ENCODE measurements at places on chromosomes 5 and 9.

DNA sequence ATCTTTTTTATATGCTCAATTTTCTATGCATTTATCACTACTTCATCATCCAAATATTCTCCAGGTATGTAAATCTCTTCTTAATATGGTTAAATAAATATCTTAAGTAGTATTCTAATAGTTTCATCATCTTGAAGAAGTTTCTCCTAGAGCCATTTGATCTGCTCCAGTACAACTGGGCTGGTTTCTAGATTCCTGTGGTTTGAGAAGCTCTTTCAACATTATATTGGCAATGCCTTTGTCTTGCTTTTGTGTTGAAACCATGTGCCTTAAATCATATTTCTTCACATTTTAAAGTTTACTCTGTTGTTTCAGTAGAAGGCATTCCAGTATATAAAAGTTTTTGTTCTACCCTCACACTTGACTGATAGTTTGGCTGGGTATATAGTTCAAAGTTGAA lies 27.6 kb downstream of the MBLAC2 start:
- no peak overlapping the region for H3K27ac ChIP-seq
- H3K27me3 ChIP-seq, result no peaks in the 10 kb centered on the region
- no peak for DNase-seq
- no peaks in the 10 kb centered on the region for H3K4me1 ChIP-seq
- H3K4me3 ChIP-seq, result no peak overlapping the region

GRCh38 chr9:107605041-107605440 lies 115.5 kb upstream of the KLF4 start:
- H3K27ac ChIP-seq, result no peak overlapping the region
- no peaks in the 10 kb centered on the region for H3K36me3 ChIP-seq
- no peak for DNase-seq
- no peaks in the 10 kb centered on the region for H3K4me1 ChIP-seq

DNA sequence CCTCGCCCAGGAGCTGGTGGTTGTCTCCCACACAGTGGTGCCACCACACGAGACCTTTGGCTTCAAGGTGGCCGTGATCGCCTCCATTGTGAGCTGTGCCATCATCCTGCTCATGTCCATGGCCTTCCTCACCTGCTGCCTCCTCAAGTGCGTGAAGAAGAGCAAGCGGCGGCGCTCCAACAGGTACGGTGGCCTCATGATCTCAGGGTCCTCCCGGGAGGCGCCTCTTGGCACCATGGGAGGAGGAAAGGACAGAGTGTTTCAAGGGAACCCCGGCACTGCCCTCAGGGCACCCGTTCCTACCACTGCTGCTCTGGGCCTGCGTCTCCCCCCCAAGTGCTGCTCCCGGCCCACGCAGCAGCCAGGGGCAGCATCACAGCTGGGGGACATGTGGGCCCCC lies 18.2 kb upstream of the CARD19 start:
- H3K36me3 ChIP-seq, result peaks cover 9% of the 10 kb centered on the region
- no peak for DNase-seq
- peaks cover 21% of the 10 kb centered on the region for H3K4me1 ChIP-seq
- no peak overlapping the region for H3K4me3 ChIP-seq
- H3K27me3 ChIP-seq, result no peaks in the 10 kb centered on the region

DNA sequence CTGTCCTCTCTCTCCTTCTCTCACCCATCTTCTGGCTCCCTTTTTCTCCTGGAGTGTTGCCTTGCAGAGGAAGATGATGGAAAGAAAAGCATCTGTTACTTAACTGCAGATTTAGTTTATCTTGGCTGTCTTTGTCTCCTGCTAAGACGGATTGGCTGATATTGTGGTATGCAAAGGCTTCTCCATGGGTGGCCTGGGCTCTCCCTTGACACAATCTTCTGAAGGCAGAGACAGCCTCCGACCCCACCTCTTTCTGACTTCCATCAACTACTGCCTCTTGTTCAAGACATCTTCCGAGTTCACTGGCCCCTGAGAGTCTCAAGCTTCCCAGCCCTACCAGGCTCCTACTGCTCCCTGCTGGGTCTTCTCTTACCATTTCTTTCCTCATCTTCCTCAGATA lies 403.7 kb downstream of the LRRC70 start:
- no peaks in the 10 kb centered on the region for H3K36me3 ChIP-seq
- DNase-seq, result no peak
- H3K4me1 ChIP-seq, result no peaks in the 10 kb centered on the region
- no peak overlapping the region for H3K4me3 ChIP-seq

GRCh38 chr5:173090639-173091038 lies 34.5 kb downstream of the CREBRF start:
- H3K36me3 ChIP-seq, result peaks cover 4% of the 10 kb centered on the region
- no peaks in the 10 kb centered on the region for H3K27me3 ChIP-seq
- peaks cover 14% of the 10 kb centered on the region for H3K4me1 ChIP-seq
- DNase-seq, result no peak
- peak overlapping the region; percentile 88 for H3K27ac ChIP-seq
- peak overlapping the region; percentile 19 for H3K4me3 ChIP-seq
